ENCODE measurements at places on chromosomes 1 and 21.

DNA sequence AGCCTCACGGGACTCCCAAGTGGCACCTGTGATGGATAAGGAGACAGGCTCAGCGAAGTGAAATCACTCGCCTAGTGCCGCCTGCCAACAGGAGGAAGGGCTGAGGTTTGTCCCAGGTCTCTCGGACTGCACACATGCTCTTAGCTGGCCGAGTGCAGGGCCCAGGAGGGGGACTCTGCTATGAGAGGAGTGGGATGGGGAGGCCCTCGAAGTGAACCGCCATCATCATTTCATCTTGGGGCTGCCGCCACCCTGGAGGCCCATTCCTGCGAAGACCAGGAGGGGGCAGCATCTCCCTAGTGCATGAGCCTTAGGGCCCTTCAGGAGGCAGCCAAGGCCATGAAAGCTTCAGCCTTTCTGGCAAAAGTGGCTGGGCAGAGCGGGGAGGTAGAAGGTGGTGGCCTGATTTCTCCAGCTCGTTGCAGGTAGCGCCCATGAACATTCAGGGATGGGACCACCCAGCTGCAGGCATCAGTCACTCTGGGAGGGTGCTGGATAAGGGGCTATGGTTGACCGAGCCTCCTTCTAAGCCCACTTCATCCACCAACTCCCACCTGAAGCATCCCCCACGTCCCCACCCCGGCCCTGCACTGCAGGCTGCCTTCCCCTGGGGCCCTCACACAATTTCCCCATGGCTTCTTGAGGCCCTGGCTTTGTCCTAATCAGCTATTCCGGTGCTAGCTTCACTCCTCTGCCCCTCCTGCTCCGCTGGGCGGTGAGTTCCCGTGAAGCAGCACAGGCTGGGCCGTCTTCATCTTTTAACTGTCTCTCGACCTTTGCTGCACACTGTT lies 17.2 kb upstream of the RASSF5 start:
- peak; percentile 66 for DNase-seq

- DNase-seq = peak; percentile 57
Measured at GRCh38 chr1:52601991-52602855, at the start of gene GPX7. Gene GPX7, plus strand, starts transcription at chr1:52602371. Its CDS starts 39 bp downstream, at chr1:52602410.

- DNase-seq = no peak
Measured at GRCh38 chr1:218463194-218464156, 118.3 kb downstream of the TGFB2 start.

DNA sequence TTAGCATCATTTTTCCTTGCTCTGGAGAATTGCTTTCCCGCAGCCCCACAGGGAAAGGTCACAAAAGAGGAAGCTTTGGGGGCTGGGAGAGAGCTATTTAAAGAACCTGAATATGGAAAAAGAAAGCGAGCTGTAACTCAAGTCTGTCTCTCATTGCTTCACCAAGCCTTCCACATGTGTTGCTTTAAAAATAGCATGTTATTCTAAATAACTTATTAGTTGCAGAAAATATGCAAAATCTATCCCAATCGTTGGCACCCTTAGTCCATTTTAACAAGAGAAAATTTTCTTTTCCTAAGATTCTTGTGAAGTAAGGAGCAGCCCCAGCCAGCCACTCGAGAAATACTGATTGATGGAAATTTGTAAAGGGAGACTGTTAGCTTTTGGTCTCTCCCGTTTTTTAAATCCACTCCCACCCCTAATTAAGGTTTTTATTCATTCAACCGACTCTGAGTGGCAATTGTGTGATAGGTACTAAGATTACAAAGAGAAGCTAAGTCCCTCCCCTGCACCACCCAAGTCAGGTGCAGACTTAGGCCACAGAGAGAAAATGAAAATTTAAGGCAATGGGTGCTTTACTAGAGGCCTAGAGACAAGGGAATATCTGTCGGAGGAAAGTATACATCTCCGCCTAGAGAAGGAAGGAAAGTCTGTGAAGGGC lies 802 bp downstream of the CYP4X1 start:
- no peak for DNase-seq

GRCh38 chr1:152190589-152190988 lies 31.6 kb upstream of the RPTN start:
- no peak for DNase-seq

- DNase-seq = no peak
Measured at GRCh38 chr21:45430521-45431501, 25.8 kb downstream of the COL18A1 start.

Data from activated B cell treated with CpG ODN at 0.5 μM for 24 hours (primary cell).